ENCODE measurements at places on chromosomes 7 and 10.

GRCh38 chr7:68015122-68015977, 1018.7 kb downstream of the TYW1 start:
- no peak for DNase-seq

- DNase-seq = no peak
Observed at GRCh38 chr10:13140627-13141190, 20.6 kb upstream of the MCM10 start.

- no peak for DNase-seq
Observed at GRCh38 chr7:42183547-42183946, 53.5 kb downstream of the GLI3 start.

DNA sequence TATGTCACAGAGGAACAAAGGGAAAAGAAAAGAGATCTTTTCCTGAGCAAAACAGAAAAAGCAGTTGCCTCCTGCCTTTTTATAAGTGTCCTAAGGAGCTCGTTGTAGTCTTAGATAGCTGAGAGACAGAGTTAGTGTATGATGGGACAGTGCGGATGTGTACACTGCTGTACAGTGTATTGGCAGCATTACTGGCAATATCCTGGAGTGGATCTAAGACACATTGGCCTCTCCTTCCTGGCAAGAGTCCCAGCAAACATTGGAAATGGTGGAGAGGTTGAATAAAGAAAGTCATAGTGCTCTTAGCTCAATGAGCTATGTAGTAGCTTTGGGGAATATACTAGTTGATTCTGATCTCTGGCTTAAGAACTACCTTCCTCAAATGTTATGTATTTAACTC, 22.7 kb downstream of the GARS1 start:
- DNase-seq = no peak

DNA sequence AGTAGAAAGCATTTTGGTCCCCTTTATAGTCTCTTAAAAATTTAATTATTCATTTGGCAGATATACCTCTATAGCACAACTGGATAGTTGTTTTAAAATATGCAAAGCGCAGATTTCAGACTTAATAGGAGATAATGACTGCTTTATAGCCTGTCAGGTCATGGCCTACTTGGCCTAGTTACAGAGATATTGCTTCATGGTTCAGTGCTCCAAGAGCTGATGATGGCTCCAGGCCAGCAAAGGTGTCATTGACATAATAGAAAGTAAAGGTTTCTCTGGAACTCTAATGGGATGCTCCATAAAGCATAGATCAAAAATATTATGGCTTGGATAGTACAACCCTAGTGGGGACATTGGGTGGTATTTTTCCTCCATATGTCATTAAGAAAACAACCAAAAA, 285.7 kb downstream of the NXPH1 start:
- no peak for DNase-seq

DNA sequence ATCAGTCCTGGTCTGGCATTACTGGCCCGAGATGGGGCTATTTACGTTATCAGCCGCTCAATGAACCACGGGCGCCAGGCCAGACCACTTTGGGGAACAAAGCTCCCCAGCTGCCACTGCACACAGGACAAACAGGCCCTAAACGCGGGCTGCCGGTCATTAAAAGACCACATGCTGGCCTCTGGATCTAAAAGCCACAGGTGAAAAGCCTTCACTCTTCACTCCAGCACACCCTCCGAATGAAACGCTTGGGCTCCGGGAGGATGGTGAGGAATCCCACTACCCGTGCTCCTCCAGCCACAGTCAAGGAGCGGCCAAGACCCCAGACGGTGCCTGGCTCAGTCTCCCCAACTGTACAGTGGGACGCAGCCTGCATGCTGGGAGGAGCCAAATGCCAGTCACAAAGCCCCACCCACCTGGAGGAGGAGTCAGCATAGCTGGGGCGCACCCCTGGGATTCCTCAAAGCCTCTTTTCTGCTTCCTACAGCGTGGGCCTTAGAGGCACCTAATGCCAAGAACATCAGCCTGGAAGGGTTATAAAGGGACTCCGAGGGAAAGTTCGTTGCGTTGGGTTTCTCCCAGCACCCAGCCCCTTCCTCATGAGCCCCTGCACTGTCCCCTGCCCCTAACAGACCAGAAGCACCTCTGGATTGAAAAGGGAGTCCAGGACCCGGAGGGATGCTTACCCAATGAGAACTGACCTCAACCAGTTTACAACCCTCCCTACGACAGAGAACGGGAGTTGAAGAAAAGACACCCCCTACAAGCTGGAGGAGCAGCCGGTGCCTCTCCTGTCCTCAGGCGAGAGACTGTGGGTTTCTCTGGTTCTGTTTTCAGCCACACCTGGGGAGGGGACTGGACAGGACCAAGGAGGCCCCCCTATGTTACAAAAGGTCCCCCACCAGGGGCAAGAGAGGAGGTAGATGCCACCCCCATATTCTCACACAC, 4.7 kb downstream of the PDGFA start:
- DNase-seq = no peak

- no peak for DNase-seq
Observed at GRCh38 chr7:93142127-93142526, 6.1 kb downstream of the SAMD9L start.
